ENCODE measurements at places on chromosomes 2 and 18.

DNA sequence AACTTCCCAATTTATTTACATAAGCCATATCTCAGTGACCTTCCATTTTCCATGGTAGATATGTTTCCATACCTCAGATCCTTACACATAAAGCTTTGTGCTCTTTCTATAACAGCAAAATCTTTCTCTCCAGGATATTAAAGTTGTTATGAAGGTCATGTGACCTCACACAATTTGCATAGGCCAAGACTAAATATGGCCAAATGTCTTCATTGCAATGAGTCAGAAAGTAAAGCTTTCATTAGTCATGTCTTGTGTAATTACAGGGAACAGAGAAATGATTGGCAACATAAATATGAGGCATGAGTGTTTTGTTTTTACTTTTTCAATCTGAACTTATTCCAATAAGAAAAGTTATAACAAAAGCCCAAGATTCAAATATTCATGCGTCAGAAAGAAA, 243.5 kb downstream of the ASXL3 start:
- DNase-seq = no peak

GRCh38 chr2:224908818-224909217, 133.4 kb downstream of the DOCK10 start:
- DNase-seq = no peak

GRCh38 chr2:8049851-8050571, 631.8 kb upstream of the ID2 start:
- DNase-seq = peak; percentile 45

GRCh38 chr2:130310881-130311280, 31.8 kb upstream of the IMP4 start:
- no peak for DNase-seq

GRCh38 chr2:69020496-69021426, 7.8 kb downstream of the ANTXR1 start:
- no peak for DNase-seq

GRCh38 chr18:74505776-74506175, 9.6 kb downstream of the CNDP2 start:
- DNase-seq = no peak

- DNase-seq = no peak
Observed at GRCh38 chr18:74476140-74476539, 19.0 kb upstream of the DIPK1C start.

DNA sequence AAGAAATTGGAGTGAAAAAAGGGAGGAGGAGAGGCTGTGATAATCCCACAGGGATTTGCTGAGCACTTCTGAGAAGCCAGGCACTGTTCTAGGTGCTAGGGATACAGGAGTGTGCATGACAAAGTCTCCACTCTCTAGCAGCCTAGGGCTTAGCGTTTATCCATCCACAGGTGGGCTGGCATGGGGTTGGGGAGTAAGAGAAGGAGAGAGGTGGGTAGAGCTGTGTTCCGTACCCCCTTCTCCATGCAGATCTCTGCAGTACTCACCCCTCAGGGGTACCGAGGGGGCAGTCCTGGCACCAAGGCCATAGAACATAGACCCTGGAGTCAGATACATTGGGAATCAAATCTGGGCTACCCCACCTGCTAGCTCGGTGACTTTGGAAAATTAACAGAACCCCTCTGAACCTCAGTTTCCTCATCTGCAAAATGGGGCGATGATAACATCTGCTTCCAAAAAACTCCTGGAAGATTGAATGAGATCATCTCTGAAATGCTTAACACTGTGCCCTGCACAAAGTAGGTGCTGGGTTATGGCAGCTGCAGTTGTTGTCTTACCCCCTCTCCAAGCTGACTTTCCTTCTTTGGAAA, 18.6 kb downstream of the FOSL2 start:
- no peak for DNase-seq

DNA sequence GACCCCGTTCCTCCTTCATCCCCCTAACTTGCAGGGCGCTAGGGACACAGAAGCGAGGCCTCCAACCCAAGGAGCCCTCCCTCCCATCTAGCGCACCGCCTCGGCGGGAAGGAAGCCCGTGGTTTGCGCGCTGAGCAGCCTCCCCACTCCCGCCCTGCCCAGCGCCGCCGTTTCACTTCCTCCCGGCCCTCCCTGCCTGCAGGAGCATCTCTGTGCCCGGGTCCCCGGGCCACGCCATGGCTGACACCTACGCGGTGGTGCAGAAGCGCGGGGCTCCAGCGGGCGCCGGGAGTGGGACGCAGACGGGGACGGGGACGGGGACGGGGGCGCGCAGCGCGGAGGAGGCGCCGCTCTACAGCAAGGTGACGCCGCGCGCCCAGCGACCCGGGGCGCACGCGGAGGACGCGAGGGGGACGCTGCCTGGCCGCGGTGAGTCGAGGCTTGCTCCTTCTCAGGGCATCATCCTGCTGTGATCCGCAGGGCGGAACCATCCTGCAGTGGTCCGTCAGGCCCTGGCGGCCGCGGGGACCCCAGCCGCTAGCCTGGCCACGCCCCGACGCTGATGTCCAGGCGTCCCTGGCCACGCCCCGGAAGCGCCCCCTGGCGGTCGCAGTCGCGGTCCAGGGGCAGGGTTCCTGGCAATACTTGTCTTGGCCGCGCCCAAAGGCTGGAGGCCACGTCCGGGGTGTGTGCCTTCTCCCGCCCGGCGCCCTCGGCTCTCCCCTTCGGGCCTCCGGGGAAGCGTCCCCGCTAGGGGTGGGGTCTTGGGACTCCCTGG, 16.4 kb downstream of the PTPN18 start:
- DNase-seq = peak; percentile 45

DNA sequence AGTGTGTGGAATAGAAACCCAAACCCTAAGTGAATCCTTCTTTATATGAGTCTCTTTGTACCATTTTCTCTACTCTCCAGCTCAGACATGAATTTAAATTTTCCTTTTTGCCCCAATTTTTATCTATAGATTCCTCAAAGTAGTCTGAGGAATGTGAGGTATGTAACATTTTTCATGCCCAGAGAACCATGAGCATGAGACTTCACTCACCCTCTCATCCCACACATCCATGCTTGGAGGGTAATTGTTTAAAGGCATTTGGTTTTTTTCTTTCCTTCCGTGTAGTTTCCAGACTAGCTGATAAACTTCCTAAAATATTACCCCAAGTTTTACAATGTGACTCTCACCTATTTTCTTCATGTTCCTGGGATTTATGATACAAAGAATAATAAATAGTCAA, 2056.8 kb upstream of the CELF4 start:
- no peak for DNase-seq

DNA sequence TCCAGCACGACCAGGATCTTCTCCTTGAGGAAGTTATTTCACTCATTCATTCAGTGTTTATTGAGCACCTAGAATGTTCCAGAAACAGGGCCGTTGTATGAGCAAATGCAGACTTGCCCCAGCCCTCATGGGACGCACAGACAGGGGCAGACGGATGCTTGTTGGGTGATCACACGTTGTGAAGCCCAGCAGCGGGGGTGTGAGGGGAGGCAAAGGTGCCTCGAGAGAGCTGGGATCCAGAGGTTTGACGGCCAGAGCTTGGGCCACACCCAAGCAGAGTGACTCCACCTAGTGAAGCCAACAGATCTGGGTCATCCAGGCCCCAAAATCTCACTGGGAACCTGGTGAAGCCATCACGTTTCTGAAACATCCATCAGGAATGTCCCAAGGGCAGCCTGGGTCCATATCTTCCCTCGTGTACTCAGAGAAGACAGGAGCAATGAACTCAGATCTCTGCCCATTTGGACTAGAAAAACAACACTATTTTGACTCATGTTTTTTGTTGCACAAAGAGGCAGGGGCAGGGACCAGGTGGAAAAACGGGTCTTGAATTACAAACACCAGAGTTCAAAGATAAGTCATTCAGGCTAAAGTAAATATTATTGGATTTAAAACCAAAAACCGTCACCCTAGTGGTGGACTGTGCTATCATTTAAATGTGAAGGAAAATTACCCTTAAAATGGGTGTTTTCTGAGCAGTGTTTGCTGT, 54.9 kb upstream of the RBM44 start:
- no peak for DNase-seq

DNA sequence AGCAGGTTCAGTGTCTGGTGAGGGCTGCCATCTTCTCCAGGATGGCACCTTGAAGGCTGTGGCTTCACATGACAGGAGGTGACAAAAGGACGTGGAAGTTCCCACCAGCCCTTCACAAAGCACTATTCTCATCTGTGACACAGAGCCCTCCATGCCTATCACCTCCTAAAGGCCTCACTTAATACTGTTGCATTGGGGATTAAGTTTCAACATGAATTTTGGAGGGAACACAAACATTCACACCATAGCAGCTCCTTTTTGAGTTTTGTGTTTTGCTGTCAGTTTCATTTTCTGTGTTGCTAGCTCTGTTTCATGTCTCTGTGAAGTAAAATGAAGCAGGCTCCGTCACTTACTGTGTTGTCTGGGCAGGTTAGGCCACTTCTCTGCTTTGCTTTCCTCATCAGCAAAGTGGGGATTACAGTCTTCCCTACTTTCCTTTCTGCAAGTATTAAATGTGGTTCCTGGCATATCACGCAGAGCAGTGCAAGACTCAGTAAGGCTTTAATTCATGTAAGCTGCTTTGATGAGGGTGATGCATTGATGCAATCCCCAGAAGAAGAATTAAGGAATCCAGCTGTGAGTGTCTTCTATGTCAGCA, 31.6 kb downstream of the LIMS1 start:
- no peak for DNase-seq

DNA sequence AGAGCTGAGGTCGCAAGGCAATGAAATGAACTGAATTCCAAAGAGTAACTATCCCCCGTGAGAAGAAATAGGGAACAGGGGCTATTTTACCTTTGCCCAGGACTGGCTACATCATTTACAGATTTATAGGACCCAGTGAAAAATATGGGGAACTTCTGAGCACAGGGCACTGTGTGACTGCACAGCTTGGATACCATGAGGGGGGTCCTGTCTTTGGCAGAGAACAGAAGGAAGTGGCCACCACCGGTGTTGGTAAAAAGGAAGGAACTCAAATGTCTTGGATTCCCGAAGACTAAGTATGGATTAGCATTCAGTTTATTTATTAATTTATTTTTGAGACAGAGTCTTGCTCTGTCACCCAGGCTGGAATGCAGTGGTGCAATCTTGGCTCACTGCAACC, 119.6 kb downstream of the B3GNT2 start:
- no peak for DNase-seq
